ENCODE measurements at places on chromosomes 3 and 15. TPM values are rescaled to one million over a fixed set of nuclear protein-coding genes. Genes with fewer than 3 reads are reported as not detected.

Gene ILDR1
- not detected for polyA plus RNA-seq

Gene ENTPD3
- not detected for polyA plus RNA-seq

Gene PDZRN3
- 22.3 TPM for polyA plus RNA-seq

Gene FAM107A
- polyA plus RNA-seq: 0.13 TPM

Gene SLC15A2
- not detected for polyA plus RNA-seq

Gene ADCY5
- polyA plus RNA-seq: 0.09 TPM

Gene RAP2B
- 13.1 TPM for polyA plus RNA-seq

Gene ZNF80
- not detected for polyA plus RNA-seq

Gene IQCF5
- polyA plus RNA-seq: not detected

Gene PLA2G4E
- not detected for polyA plus RNA-seq

Gene ALDH1A2
- polyA plus RNA-seq: 0.68 TPM

Gene LRRK1
- polyA plus RNA-seq: 5.9 TPM

Gene UPK1B
- not detected for polyA plus RNA-seq

Gene GMNC
- not detected for polyA plus RNA-seq

Gene NOX5
- polyA plus RNA-seq: not detected

Gene FAM219B
- polyA plus RNA-seq: 39.6 TPM

Gene GNAI2
- 424 TPM for polyA plus RNA-seq

Gene CPN2
- not detected for polyA plus RNA-seq

Gene SFMBT1
- polyA plus RNA-seq: 2.3 TPM

Gene ERICH6
- polyA plus RNA-seq: 0.13 TPM

Gene PPP1R14D
- polyA plus RNA-seq: not detected

Gene CTXN2
- not detected for polyA plus RNA-seq

Gene LRRC34
- polyA plus RNA-seq: 5.9 TPM

Gene FHIT
- polyA plus RNA-seq: 0.90 TPM

Gene STRIT1
- not detected for polyA plus RNA-seq

Gene ALG1L2
- polyA plus RNA-seq: 0.49 TPM

Gene EPHB1
- polyA plus RNA-seq: 0.81 TPM

Gene MYL3
- polyA plus RNA-seq: 0.68 TPM

Gene MCCC1
- 21.5 TPM for polyA plus RNA-seq

Gene TGM5
- polyA plus RNA-seq: not detected

Gene KIF15
- 3.3 TPM for polyA plus RNA-seq

Gene THRB
- 3.3 TPM for polyA plus RNA-seq

Gene PRR23A
- not detected for polyA plus RNA-seq

Gene PLA2G4F
- polyA plus RNA-seq: not detected

Gene IL17RC
- polyA plus RNA-seq: 20.5 TPM

Gene ASB14
- polyA plus RNA-seq: 0.15 TPM

Gene C2CD4A
- polyA plus RNA-seq: not detected

Gene XCR1
- polyA plus RNA-seq: not detected

Gene EPHA3
- not detected for polyA plus RNA-seq

Gene PLSCR2
- polyA plus RNA-seq: not detected

Gene FYCO1
- 6.3 TPM for polyA plus RNA-seq

Gene ACSBG1
- polyA plus RNA-seq: 0.03 TPM

Gene LAMB2
- 542 TPM for polyA plus RNA-seq

Gene RBPMS2
- polyA plus RNA-seq: 0.54 TPM

Gene SPINT1
- 0.24 TPM for polyA plus RNA-seq

Gene MST1R
- not detected for polyA plus RNA-seq

Gene CD200R1
- polyA plus RNA-seq: not detected

Gene BDH1
- polyA plus RNA-seq: 1.2 TPM

Gene ZPLD1
- not detected for polyA plus RNA-seq

Gene VGLL3
- 80.5 TPM for polyA plus RNA-seq

Measured in GM23248 (cell line).